ENCODE measurements at places on chromosomes 4 and X. TPM values are rescaled to one million over a fixed set of nuclear protein-coding genes. Genes with fewer than 3 reads are reported as not detected.

DNA sequence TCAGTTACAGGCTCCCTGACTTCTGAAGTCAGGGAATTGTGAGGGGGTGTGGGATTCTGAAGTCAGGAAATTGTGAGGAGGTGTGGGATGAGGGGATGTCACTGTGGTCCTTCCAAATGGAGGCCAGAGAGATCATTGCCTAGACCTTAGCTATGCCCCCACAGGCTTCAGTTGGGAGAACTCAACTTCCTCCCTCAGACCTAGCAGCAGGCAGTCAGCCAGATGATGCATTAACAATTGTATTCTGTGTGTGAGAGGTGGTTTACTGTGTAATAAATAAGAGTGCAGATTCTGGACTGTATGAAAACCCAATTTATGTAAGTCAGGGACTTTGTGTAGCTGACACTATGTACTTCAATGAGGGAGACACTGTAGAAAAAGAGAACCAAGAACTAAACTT lies 65.7 kb downstream of the FREM3 start:
- H3K4me1 ChIP-seq, result no peaks in the 10 kb centered on the region
- no peaks in the 10 kb centered on the region for H3K36me3 ChIP-seq
- H3K27ac ChIP-seq, result no peak overlapping the region
- no peak for DNase-seq
- H3K27me3 ChIP-seq, result no peaks in the 10 kb centered on the region
- no peak overlapping the region for H3K4me3 ChIP-seq

DNA sequence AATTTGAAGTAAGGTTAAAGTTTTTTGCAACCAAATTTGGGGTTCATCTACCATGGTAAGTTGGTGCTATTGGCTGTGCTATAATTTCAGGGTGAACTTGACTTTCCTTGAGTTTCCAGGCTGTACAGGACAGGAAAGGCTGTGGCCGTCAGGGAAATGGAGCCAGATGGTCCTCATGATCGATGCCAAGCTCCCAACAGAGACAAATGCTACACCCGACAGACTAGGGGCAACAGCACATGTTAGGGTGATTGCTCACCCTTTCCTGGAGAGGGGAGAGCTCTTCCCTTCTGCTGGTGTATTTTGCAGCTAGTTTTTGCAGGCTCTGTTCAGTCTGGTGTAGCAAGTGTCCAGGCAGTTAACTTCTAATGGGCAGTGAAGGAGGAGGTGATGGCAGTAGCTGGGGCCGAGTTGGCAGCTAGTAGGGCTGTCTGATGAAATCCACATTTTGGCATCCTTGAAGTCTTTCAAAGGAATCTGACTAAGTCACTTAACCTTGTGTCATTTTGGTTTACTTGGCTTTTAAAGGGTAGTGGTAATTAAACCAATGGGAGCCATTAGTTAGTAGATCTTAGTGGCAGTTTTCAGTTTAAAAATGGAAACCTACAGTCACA lies 47.8 kb downstream of the GAB1 start:
- H3K27me3 ChIP-seq, result no peaks in the 10 kb centered on the region
- peak; percentile 62 for DNase-seq
- H3K27ac ChIP-seq, result no peak overlapping the region
- peaks cover 22% of the 10 kb centered on the region for H3K4me1 ChIP-seq
- H3K4me3 ChIP-seq, result no peak overlapping the region

GRCh38 chr4:54359919-54360650 lies 131.0 kb downstream of the PDGFRA start:
- no peaks in the 10 kb centered on the region for H3K36me3 ChIP-seq
- H3K4me1 ChIP-seq, result no peaks in the 10 kb centered on the region
- no peaks in the 10 kb centered on the region for H3K27me3 ChIP-seq
- no peak overlapping the region for H3K4me3 ChIP-seq
- H3K27ac ChIP-seq, result no peak overlapping the region

- H3K27ac ChIP-seq, result no peak overlapping the region
- H3K27me3 ChIP-seq, result no peaks in the 10 kb centered on the region
- no peaks in the 10 kb centered on the region for H3K4me1 ChIP-seq
- DNase-seq, result no peak
- no peaks in the 10 kb centered on the region for H3K36me3 ChIP-seq
- H3K4me3 ChIP-seq, result no peak overlapping the region
Measured at GRCh38 chr4:4990329-4990728, 28.9 kb downstream of the CYTL1 start.

DNA sequence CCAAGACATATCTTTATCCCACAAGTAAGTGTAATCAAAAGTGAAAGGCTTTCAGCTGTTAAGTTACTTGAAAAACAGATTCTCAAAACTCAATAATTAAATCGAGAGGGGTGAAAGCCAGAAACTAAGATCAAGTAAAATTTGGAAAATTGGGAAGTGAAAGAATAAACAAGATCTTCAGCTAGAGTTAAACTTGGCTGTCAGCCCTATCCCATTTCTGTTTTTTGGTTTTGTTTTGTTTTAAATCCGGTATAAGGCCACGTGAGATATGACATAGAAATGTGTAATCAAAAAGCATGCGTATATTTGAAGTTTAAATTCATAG lies 856.8 kb downstream of the STIM2 start:
- no peak overlapping the region for H3K4me3 ChIP-seq
- DNase-seq, result no peak
- H3K27me3 ChIP-seq, result no peaks in the 10 kb centered on the region
- no peaks in the 10 kb centered on the region for H3K36me3 ChIP-seq

DNA sequence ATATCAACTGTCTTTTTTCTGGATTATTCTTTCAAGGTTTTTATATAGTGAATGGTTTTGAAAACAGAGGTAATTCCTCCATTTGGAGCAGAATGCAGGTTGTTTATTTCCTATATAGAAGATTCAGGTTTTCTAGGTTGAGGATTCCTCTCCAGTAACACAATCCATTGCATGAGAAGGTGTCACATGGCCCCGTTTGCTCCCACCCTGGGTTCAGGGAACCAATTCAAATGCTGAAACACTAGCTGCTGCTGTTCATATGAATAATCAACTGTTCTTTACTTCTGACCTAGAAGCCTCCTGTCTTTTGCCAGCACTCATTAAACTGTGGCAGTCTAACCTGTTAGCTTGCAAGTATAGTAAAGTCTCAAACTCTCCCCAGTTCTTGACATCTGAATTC lies 1316.9 kb upstream of the TENM3 start:
- H3K4me1 ChIP-seq, result peaks cover 4% of the 10 kb centered on the region
- no peak overlapping the region for H3K27ac ChIP-seq
- H3K4me3 ChIP-seq, result no peak overlapping the region
- DNase-seq, result no peak

DNA sequence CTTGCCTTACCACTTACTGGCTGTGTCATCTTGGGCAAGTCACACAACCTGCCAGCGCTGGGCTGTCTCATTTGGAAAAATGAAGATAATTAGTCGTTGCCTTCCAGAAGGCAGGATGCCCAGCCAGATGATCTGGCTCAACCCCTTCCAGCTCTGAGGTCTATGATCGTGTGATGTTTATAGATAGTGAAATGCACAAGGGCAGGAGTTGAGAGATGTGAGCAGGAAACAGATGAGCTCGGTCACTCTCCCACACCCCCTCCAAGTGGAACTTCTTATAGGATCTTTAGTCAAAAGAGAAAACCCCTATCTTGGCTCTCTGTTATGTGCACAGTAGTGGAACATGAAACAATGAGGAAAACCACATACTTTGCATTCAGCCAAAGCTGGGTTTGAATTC lies 336.8 kb upstream of the PPARGC1A start:
- no peak overlapping the region for H3K4me3 ChIP-seq
- H3K4me1 ChIP-seq, result peaks cover 3% of the 10 kb centered on the region
- no peak for DNase-seq
- H3K27ac ChIP-seq, result no peak overlapping the region

GRCh38 chr4:30116401-30116800 lies 603.8 kb upstream of the PCDH7 start:
- H3K36me3 ChIP-seq, result no peaks in the 10 kb centered on the region
- H3K4me1 ChIP-seq, result peaks cover 1% of the 10 kb centered on the region
- no peak overlapping the region for H3K4me3 ChIP-seq
- no peak for DNase-seq
- H3K27ac ChIP-seq, result no peak overlapping the region

Gene ACE2
- total RNA-seq, result not detected

All from aorta (tissue), 5 donors.